ENCODE measurements at places on chromosomes 4 and X.

DNA sequence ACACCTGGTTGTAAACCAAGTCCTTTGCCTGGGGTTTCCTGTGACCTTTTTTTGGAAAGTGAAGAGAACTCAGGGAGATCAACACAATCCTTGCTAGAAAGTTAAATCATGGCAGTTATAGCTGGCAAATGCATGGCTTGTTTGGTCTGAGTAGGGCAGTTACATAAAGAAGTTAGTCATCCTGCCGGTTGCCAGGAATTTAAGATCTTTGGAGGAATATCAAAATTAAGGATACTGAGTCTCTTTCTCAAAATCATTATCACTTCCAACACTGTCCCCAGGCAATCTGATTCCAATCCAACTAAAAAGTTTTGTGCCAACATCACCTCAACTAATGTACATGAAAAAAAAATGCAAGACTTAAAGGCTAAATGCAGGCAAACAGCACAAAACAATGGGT lies 40.3 kb downstream of the C4orf54 start:
- H3K27ac ChIP-seq, result no peak overlapping the region
- no peak for DNase-seq
- H3K36me3 ChIP-seq, result no peaks in the 10 kb centered on the region
- peaks cover 5% of the 10 kb centered on the region for H3K27me3 ChIP-seq
- no peaks in the 10 kb centered on the region for H3K4me1 ChIP-seq

GRCh38 chrX:149490100-149490499 lies 15.0 kb downstream of the IDS start:
- no peaks in the 10 kb centered on the region for H3K27me3 ChIP-seq
- DNase-seq, result no peak
- H3K27ac ChIP-seq, result no peak overlapping the region

DNA sequence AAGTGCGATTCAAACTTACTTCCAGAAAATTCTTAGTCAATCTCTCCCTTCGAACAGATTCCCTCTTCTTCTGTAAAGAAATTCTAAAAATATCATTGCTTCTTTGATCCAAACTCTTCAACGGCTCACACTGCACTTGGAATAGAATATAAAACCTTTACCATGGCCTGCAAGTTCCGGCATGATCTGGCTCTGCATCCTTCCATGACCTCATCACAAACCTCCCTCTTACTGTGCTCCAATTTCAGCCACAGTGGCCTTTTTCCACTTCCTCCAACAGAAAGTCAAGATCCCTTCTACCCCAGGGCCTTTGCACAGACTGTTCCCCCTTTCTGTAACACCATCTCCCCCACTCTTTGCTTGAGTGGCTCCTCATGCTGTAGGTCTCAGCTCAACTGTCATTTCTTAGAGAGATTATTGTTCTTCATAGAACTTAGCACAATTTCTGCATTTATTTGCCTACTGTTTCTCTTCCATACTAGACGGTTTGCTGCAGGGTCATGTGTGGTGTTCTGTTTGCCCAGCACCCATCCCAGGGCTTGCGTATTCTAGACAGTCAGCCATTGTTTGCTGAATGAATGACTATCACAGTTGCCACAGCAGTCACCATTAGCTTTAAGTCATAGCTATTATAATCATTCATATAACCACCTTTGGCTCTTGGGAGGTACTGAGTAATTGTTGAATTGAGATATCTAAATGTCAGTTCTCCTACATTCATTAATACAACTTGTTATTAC lies 1.9 kb upstream of the STOX2 start:
- H3K36me3 ChIP-seq, result no peaks in the 10 kb centered on the region
- no peak for DNase-seq
- no peak overlapping the region for H3K27ac ChIP-seq
- no peak overlapping the region for H3K4me3 ChIP-seq
- H3K4me1 ChIP-seq, result peaks cover 9% of the 10 kb centered on the region

DNA sequence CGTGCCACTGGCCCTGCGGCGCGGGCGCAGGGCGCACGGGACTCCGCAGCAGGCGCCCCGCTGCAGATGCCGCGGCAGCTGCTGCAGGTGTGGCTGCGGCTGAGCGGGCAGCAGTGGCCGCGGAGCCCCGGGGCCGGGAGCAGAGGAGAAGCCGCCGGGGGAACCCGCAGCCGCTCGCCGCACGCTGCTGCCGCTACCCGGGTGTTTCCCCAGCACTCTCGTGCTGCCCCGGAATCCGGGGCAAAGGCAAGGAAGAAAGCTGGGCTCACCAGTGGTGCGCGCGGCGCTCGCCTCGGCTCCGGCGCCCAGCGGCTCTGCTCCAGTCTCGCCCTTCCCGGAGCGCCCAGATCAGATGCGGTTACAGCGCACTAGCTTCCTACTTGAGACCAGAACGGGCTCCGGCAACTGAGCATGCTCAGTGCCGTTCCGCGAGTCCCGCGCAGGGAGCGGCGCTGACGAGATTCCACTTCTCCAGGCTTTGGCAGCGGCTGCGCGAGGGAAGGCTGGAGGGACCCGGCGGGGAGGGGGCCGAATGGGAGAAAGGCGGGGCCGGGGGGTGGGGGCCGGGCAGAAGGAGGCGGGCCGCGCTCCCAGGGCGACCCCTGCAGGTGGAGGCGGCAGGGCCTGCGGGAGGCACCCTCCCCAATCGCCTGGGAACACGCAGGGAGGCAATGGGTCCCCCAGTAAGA lies at the start of gene APBB2:
TSS of gene APBB2 (minus strand) at position 407 of the 689 bp plus-strand sequence. CDS start 181,288 bp downstream, outside the sequence.
- peaks cover 28% of the 10 kb centered on the region for H3K27me3 ChIP-seq
- H3K4me3 ChIP-seq, result peak within 1 kb of the TSS; percentile 84
- peaks cover 27% of the 10 kb centered on the region for H3K4me1 ChIP-seq
- no peak within 1 kb of the TSS for H3K27ac ChIP-seq

DNA sequence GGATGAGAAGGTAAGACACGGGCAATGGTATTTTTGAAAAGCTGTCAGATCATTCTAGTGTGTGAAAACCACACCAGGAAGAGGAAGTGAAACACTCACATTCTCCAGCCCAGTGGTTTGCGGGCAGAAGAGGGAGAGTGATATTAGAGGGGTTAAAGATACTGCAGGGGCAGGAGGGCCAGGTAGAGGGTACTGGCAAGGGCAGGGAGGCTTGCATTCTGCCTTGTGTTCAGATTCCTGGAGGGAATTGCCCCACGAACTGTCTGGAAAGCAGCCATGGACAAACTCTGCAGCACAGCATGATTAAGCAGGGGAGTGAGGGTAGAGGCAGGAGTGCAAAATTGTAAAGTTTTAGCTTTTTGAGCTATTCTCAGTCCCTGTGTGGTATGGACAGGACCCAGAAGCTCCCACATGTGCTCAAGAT lies 30.9 kb downstream of the NIPAL1 start:
- DNase-seq, result peak; percentile 28
- H3K36me3 ChIP-seq, result no peaks in the 10 kb centered on the region
- H3K27me3 ChIP-seq, result no peaks in the 10 kb centered on the region
- peak overlapping the region; percentile 72 for H3K4me3 ChIP-seq
- peak overlapping the region; percentile 46 for H3K27ac ChIP-seq
- H3K4me1 ChIP-seq, result peaks cover 49% of the 10 kb centered on the region

DNA sequence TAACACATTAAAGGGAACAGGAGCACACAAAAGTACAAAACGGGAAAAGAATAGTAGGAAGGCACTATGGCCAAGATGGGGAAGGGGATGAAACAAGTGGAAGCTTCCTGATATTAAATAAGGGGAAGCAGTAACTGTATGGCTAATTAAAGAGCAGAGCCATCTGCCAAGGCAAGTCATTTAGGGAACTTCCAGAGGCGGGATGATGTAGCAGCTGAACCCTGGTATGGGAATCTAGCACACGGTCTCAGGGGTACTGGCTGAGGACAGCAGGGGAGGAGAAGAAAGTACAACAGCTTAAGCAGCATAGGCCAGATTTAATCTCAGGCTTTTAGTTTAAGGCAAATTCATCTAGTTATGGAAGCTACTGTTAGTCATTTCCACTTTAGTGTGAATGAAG lies 59.1 kb downstream of the IGFBP7 start:
- no peak for DNase-seq
- H3K27ac ChIP-seq, result no peak overlapping the region
- peaks cover 28% of the 10 kb centered on the region for H3K27me3 ChIP-seq
- no peak overlapping the region for H3K4me3 ChIP-seq

- no peak overlapping the region for H3K4me3 ChIP-seq
- no peaks in the 10 kb centered on the region for H3K27me3 ChIP-seq
- H3K4me1 ChIP-seq, result no peaks in the 10 kb centered on the region
- no peak overlapping the region for H3K27ac ChIP-seq
Measured at GRCh38 chr4:174467107-174467506, 55.2 kb downstream of the HPGD start.

DNA sequence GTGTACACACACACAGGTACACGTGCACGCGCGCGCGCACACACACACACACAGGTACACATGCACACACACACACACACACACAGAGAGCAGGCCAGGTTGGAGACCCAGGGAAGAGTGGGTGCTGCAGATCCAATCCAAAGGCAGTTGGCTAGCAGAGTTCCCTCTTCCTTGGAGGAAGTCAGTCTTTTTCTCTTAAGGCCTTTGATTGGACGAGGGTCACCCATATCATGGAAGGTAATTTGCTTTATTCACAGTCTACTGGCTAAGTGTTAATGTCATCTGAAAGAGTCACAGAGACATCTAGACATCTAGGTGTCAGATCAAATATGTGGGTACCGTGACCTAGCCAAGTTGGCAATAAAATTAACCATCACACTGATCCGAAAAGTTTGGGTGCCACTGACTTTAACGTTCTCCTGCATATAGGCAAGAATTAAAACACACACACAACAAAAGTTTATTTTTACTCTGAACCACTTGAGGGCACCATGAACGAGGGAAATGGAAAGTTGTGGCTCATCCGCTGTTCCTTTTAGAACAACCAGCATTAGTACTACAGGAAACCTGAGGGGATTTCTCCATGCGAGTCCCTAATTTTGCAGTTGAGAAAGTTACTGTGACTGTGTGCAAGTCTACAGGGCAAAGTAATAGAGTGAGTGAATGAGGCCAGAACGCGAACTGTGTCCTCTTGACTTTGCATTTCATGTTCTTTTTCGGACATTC lies 66.0 kb upstream of the STOX2 start:
- no peak overlapping the region for H3K27ac ChIP-seq
- H3K27me3 ChIP-seq, result peaks cover 4% of the 10 kb centered on the region
- no peak overlapping the region for H3K4me3 ChIP-seq
- no peaks in the 10 kb centered on the region for H3K36me3 ChIP-seq
- no peak for DNase-seq
- H3K4me1 ChIP-seq, result no peaks in the 10 kb centered on the region

GRCh38 chr4:17664755-17665154 lies 50.3 kb downstream of the MED28 start:
- no peak overlapping the region for H3K27ac ChIP-seq
- peaks cover 8% of the 10 kb centered on the region for H3K4me1 ChIP-seq
- H3K4me3 ChIP-seq, result no peak overlapping the region
- H3K27me3 ChIP-seq, result peaks cover 2% of the 10 kb centered on the region
- DNase-seq, result no peak

- no peak overlapping the region for H3K27ac ChIP-seq
- no peak overlapping the region for H3K4me3 ChIP-seq
- no peaks in the 10 kb centered on the region for H3K36me3 ChIP-seq
- H3K4me1 ChIP-seq, result no peaks in the 10 kb centered on the region
Measured at GRCh38 chrX:34562006-34562405, 95.1 kb downstream of the TMEM47 start.

GRCh38 chrX:24294619-24295018 lies 19.2 kb downstream of the SUPT20HL2 start:
- no peaks in the 10 kb centered on the region for H3K27me3 ChIP-seq
- no peaks in the 10 kb centered on the region for H3K4me1 ChIP-seq
- H3K4me3 ChIP-seq, result no peak overlapping the region
- H3K27ac ChIP-seq, result no peak overlapping the region
- no peaks in the 10 kb centered on the region for H3K36me3 ChIP-seq

GRCh38 chrX:153304988-153305736 lies 16.4 kb downstream of the PNMA6F start:
- H3K27me3 ChIP-seq, result no peaks in the 10 kb centered on the region
- H3K4me3 ChIP-seq, result no peak overlapping the region
- H3K27ac ChIP-seq, result no peak overlapping the region
- H3K36me3 ChIP-seq, result no peaks in the 10 kb centered on the region
- peaks cover 8% of the 10 kb centered on the region for H3K4me1 ChIP-seq

DNA sequence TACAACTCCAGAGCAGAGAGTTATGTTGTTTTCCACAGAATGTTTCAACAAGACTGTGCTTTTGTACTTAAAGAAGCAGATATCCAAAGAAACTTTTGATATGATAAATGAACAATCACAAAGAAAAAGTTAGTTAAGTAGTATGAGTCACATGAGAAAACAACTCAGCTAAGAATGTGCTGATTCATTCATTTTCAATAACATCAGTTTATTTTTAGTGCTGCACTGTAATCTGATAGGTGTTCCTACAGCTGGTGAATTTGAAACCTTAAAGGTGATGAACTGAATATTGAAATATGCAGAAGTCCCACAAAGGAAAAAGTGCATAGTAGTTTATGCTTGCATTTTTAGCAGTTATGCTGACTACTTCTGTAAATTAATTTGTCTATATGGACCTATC lies 180.3 kb upstream of the TENM3 start:
- no peak overlapping the region for H3K27ac ChIP-seq
- H3K4me3 ChIP-seq, result no peak overlapping the region
- H3K4me1 ChIP-seq, result no peaks in the 10 kb centered on the region

DNA sequence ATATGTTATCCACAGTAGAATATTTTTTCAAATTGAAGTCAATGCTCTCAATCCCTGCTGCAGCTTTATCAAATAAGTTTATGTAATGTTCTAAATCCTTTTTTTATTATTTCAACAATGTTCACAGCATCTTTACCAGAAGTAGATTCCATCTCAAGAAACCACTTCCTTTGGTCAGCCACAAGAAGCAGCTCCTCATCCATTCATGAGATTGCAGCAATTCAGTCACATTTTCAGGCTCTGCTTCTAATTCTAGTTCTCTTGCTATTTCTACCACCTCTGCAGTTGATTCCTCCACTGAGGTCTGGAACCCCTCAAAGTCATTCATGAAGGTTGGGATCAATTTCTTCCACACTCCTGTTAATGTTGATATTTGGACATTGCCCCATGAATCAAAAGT lies 2301.3 kb upstream of the TENM3 start:
- peaks cover 8% of the 10 kb centered on the region for H3K4me1 ChIP-seq
- H3K27me3 ChIP-seq, result no peaks in the 10 kb centered on the region
- no peak for DNase-seq
- H3K36me3 ChIP-seq, result no peaks in the 10 kb centered on the region
- no peak overlapping the region for H3K27ac ChIP-seq

- no peaks in the 10 kb centered on the region for H3K36me3 ChIP-seq
- H3K27ac ChIP-seq, result no peak overlapping the region
- peaks cover 2% of the 10 kb centered on the region for H3K27me3 ChIP-seq
- no peak overlapping the region for H3K4me3 ChIP-seq
- DNase-seq, result no peak
Measured at GRCh38 chr4:71232056-71232430, 106.8 kb upstream of the SLC4A4 start.

DNA sequence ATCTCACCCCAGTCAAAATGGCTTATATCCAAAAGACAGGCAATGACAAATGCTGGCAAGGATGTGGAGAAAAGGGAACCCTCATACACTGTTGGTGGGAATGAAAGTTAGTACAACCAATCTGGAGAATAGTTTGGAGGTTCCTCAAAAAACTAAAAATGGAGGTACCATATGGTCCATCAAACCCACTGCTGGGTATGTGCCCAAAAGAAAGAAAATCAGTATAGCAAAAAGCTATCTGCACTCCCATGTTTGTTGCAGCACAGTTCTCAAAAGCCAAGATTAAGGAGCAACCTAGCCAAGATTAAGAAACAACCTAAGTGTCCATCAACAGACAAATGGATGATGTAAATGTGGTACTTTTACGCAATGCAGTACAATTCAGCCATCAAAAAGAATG lies 70.7 kb downstream of the DCAF12L1 start:
- H3K4me3 ChIP-seq, result no peak overlapping the region
- no peaks in the 10 kb centered on the region for H3K4me1 ChIP-seq
- no peaks in the 10 kb centered on the region for H3K27me3 ChIP-seq
- DNase-seq, result no peak
- H3K36me3 ChIP-seq, result no peaks in the 10 kb centered on the region

- no peaks in the 10 kb centered on the region for H3K4me1 ChIP-seq
- H3K27ac ChIP-seq, result no peak overlapping the region
- DNase-seq, result no peak
- no peaks in the 10 kb centered on the region for H3K27me3 ChIP-seq
- H3K36me3 ChIP-seq, result no peaks in the 10 kb centered on the region
Measured at GRCh38 chrX:94830717-94831116, 1156.7 kb downstream of the FAM133A start.

All from naive thymus-derived CD8-positive, alpha-beta T cell (primary cell).